ENCODE measurements at places on chromosomes 12 and 14. TPM values are rescaled to one million over a fixed set of nuclear protein-coding genes. Genes with fewer than 3 reads are reported as not detected.

The KCNA5 gene
- not detected for total RNA-seq

The ANKRD33 gene
- 0.44 TPM for total RNA-seq

The TSFM gene
- total RNA-seq, result 24.5 TPM

The AQP6 gene
- 0.37 TPM for total RNA-seq

The NFATC4 gene
- 54.5 TPM for total RNA-seq

The BCL2L14 gene
- total RNA-seq, result not detected

The IAPP gene
- not detected for total RNA-seq

The SPTSSA gene
- total RNA-seq, result 22.4 TPM

The ACOT4 gene
- 0.69 TPM for total RNA-seq

The RASSF8 gene
- total RNA-seq, result 56.6 TPM

The CACNA1C gene
- total RNA-seq, result 8.2 TPM

The SIRT4 gene
- total RNA-seq, result 0.50 TPM

The SYNJ2BP gene
- 6.4 TPM for total RNA-seq

The PLBD1 gene
- 5.9 TPM for total RNA-seq

The MYF6 gene
- not detected for total RNA-seq

The CCDC38 gene
- total RNA-seq, result not detected

The SYNDIG1L gene
- total RNA-seq, result not detected
